ENCODE measurements at places on chromosomes 5 and 9.

DNA sequence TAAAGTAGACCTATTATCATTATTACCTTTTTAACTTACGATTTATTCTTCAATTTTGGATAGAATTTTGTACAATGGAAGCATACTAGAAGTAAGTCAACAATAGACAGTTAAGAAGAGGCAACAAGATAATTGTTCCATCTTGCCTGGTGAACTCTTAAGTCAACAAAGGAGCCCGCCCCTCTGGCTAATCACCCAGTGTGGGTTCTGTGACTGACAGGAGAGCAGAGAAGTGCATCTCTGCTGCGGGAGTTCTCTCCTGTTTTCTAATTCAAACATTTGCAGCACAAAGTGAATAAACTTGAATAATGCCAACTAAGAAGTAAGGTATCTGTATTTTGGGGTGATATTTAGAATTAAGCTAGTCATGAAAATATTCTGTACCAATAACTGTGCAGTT, 6.7 kb upstream of the ISL1 start:
- no peak for DNase-seq

GRCh38 chr5:177356746-177357145, 978 bp upstream of the RGS14 start:
- no peak for DNase-seq

DNA sequence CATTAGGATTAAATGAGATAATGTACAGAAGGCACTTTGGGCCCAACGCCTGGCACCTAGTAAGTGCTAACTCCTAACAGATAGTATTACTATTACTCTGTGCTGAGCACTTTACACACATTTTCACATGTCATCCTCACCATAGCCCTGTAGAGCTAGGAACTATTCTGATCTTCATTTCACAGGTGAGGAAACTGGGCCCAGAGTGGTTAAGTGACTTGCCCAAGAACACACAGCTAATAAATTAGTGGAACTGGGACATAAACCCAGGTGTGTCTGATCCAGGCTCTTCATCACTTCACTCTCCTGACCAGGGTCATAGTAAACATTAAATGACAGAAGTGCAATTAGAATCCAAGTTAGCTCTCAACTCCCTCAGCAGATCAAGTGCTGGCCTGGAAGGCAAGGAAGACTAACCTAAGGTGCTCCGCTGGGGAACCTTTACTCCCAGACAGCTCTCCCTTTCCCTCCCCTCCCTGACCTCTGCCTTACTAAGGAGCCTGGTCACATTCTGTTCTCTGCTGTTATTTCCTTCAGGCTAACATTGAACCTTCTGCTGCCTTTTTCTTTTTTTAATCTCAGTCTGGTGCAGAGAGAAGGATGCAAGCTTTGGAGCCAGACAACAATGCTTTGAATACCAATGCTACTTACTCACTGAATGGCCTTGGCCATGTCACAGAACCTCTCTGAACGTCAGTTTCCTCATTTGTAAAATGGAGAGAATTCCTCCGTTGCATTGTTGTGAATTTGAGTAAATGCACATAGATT, 4.1 kb upstream of the ADRA1B start:
- DNase-seq = no peak

DNA sequence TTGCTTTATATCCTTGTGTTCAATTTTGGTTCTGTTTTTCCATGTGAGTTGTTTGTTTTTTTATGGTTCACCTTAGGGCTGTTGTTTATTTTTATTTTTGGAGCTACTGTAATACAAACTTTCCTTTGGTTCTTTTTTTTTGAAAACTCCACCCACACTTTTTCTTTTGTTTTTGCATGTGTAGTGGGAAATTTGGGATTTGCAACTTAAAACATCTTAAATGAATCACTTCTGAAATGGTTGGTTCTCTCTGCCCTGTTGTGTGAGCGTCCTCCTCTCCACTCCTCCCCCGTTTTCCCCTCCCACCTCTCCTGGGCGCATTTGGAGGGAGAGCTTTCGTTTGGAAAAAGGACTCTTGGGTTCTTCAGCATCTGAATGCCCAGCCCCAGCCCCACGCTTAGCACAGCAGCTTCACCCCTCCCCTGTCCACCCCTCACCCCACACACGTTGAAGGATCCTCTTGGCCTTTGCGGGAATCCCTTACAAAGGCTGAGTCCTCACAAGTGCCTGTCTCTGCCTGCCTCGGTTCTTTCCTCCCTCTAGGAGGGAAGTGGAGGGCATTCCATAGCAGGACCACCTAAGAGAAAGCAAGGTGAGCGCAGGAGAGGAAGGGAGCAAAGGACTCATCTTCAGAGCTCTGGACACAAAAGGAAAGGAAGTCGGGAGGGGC, 67.2 kb downstream of the DMRT1 start:
- no peak for DNase-seq

GRCh38 chr5:62143268-62144229, 162.5 kb upstream of the KIF2A start:
- no peak for DNase-seq

DNA sequence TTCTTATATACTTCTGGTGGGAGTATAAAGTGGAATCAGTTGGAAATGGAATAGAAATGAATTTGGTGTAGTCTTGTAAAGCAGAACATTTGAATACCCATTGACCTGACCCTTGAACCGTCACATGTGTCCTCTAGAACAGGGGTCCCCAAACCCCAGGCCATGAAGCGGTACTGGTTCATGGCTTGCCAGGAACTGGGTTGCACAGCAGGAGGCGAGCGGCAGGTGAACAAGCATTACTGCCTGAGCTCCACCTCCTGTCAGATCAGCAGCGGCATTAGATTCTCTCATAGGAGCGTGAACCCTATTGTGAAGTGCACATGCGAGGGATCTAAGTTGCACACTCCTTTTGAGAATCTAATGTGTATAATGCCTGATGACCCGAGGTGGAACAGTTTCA, 80.0 kb downstream of the RANBP17 start:
- DNase-seq = no peak

DNA sequence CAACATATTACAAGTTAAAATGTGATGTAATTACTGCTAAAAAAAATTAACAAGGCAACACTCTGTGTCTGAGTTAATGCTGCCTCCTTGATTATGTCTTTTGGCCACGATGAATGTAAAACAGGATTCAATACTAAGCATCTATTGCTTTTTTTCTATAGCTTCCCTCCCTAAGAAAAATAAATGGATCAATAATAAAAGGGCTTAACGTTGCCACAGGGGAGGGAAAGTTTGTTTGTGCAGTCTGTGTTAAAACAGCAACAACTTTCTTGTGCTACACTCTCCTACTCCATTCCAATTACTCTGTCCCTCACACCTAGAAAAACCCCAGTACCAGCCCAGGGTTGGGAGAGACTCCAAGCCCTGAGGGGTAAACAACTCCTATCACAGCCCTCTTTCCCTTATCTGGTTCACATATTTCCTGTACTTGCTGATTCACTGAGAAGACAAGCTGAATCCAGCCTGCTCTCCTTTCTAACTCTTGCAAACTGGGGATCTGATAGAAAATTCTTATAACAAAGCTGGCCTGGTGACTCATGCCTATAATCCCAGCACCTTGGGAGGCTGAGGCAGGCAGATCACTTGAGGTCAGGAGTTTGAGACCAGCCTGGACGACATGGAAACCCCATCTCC, 44.8 kb downstream of the PTPN3 start:
- no peak for DNase-seq

DNA sequence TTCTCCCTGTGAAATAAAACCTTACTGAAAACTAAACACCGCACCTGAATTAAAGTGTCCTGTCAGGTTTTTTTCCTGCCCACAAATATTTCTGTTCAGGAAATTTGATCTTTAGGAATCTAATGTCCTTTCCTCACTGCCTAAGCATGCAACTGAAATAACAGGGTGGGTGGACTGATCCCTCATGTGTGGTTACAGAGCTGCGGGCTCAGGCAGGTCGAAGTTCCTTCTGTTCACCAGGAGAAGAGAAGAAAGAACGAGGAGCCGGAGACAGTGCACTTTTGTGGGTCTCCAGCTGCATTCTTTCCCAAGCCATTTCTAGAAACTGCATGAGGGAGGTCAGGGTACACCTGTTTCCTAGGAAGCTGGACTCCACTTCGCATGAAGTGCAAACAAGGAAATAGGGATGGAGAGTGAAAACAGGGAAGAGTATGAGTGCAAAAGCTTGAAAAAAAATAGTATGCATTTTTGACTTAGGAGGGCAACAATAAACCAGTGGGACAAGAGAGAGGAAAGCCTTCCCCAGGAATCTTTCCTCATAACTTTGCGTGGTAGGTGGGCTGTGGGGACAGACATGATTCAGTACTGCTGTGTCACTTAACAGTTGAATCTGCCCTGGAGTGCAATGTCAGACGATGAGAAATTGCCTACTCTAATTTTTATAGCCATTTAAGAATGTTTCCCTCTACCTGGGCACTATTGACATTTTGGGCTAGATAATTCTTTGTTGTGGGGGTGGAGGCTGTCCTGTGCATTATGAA, 60.3 kb downstream of the GCNT1 start:
- no peak for DNase-seq

DNA sequence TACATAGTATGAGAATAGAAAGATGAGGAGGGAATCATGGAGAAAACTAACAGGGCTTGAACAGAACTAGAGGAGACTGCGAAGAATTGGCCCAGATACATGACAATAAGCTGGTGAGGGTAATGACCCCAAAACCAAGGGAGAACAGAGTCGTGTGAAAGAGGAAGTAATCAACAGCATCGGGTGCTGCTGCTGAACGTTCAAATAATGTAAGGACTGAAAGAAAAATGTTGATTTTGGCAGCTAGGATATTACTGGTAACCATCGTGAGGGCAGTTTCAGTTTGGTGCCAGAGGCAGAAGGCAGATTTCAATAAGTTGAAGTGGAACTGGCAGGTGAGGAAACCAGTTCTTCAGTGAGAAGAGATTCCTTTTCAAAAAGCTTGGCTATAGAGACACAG, 66.8 kb upstream of the SMC2 start:
- DNase-seq = no peak

DNA sequence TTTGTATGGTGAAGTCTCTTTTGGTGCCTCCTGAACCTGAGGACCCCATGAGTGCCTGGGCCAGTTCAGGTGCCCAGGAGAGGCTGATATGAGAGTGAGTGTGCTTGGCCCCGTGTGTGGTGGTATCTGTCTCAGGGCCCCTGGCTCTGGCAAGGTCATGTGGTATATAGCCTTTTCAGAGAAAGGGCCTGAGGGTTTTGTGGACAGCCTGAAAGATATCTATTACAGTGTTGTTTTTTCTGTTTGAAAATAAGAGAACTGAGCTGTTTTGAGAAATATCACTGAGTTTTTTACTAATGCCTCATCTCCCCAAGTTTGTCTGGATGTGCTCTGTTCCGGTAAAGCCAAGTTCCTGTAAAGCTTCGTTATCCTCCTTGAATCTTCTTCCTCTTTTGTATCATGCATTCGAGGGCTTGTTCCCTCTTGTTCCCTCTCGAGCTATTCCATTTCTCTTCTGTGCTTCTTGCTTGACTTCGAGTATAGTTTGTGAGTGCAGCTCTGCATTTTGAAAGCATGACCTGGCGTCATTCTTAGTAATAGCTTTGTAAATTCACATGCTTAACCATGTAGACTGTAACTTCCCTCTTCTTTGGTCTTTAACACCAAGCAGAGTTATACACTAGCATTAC, 122.3 kb downstream of the MAST4 start:
- no peak for DNase-seq

GRCh38 chr5:153086486-153086885, 404.0 kb upstream of the GRIA1 start:
- DNase-seq = no peak

GRCh38 chr5:179114756-179115155, 54.6 kb downstream of the ZNF354C start:
- no peak for DNase-seq

DNA sequence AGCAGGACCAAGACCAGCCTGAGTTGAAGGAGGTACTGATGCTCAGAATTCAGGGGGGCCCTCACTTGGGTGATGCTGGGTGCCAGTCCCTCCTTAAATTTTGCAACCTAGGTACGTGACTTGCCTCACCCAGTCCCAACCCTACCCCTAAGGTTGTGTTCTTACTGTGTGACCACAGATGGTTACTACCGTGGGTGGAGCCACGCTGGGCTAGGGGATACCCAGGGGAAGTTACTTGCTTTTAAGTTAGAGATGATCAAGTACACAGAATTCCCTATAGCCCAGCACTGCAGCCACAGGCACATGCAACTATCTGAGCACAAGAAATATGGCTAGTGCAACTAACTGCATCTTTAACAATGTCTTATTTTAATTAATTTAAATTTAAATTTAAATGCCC, 32.9 kb downstream of the NXNL2 start:
- peak; percentile 40 for DNase-seq

GRCh38 chr5:135138116-135138850, 104.3 kb upstream of the PITX1 start:
- DNase-seq = no peak

DNA sequence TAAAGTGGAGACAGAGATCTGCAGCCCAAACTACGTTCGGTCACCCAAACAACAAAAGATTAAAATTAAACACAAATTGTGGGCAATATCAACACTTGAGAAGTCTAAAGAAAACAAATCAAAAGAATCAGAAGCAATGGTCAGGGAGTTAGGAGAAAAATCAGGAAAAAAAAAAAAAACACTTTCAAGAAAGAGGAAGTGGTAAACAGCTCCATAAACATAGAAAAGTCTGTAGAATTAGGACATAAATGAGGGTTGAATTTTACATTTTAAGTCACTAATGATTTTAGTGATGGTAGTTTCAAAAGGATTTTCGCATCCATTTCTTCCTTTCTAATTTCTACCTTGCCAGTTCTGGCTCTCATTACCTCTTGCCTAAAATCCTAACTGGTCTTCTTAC, 10.1 kb downstream of the RNF145 start:
- no peak for DNase-seq

DNA sequence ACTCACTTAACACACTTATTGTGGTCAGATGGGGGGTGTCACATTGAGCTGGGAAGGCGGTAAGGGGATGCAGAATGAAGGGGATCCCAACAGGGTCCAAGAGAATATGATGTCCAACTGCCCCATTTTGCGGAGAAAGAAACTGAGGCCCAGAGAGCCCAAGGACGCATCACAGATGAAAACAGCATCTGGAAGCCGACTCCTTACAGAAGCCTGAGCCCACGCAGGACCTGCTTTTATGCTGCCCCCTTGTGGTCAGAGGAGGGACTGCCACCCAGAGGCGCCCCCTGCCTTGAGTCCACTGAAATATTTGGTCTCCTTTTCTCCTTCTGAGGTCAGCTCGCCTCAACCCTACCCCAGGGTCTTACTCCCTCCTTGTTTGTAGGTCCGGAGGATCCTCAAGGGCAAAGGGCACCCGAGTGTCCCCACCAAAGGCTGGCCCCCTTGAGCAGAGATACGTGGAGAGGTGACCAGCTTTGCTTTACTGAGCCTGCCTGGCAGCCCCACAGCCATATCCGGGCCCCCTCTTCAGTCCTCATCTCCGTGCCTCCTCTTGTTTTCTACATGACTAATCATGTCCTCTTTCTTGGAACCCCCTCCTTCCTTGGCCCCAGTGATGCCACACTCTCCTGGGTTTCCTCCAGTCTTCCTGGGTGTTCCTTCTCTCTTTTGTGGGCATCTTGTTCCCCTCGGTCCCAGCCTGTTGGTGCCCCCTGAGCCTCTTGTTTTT, 30.0 kb upstream of the TTLL11 start:
- DNase-seq = peak; percentile 80

GRCh38 chr9:132637351-132637750, 32.4 kb downstream of the DDX31 start:
- DNase-seq = no peak

GRCh38 chr5:37915097-37915736, 75.4 kb upstream of the GDNF start:
- no peak for DNase-seq
